Esophagus muscularis mucosa (tissue), 4 donors: ENCODE measurements at places on chromosomes 12 and 14. TPM values are rescaled to one million over a fixed set of nuclear protein-coding genes. Genes with fewer than 3 reads are reported as not detected.

The SLC25A47 gene
- total RNA-seq, result not detected

GRCh38 chr12:12201274-12201758 lies 65.5 kb downstream of the LRP6 start:
- DNase-seq, result no peak
- H3K4me3 ChIP-seq, result no peak overlapping the region
- H3K27me3 ChIP-seq, result no peaks in the 10 kb centered on the region
- H3K4me1 ChIP-seq, result no peaks in the 10 kb centered on the region
- H3K36me3 ChIP-seq, result peaks cover 15% of the 10 kb centered on the region

DNA sequence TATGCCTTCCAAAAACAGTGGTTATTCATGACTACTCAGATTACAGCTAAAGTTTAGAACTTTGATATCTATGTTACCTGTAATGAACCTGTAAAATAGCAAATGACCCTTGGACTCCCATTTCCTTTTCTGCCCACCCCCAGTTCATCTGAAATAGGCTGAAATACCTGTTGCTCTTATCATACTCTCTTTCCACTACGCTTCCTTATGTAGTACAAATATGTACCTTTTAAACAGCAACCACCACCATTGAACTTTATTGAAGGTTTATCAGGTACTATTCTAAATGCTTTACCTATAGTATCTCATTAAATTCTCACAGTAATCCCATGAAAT lies 239.7 kb downstream of the SSPN start:
- DNase-seq, result no peak
- peaks cover 5% of the 10 kb centered on the region for H3K36me3 ChIP-seq
- H3K27me3 ChIP-seq, result no peaks in the 10 kb centered on the region
- no peak overlapping the region for H3K27ac ChIP-seq
- H3K4me1 ChIP-seq, result peaks cover 4% of the 10 kb centered on the region
- H3K4me3 ChIP-seq, result no peak overlapping the region

- H3K27me3 ChIP-seq, result no peaks in the 10 kb centered on the region
- H3K27ac ChIP-seq, result peak overlapping the region; percentile 28
- H3K4me1 ChIP-seq, result peaks cover 61% of the 10 kb centered on the region
- no peak overlapping the region for H3K4me3 ChIP-seq
- H3K36me3 ChIP-seq, result no peaks in the 10 kb centered on the region
- DNase-seq, result no peak
These were observed 78.5 kb downstream of the ARL6IP4 start for GRCh38 chr12:123058980-123059379.

DNA sequence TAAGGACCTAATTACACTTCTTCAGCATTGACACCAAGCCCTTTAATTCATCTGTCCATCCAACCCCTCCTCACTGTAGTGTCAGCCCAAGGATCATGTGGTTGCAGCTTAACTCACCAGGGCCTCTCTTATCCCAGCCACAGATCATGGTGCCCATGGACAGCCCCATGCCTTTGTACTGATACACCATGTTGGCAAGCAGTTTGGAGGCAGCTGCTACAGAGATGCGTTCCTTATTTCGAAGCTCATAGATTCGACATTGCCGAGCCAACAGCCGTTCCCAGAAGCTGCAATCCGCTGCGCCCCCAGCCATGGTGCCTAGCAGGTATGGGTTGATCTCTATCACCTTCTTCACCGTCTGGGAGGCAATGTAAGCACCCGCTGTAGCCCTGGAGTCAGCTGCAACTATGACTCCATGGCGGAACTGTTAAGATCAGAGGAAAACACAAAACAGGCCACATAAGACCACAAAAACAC lies 1.4 kb downstream of the PSMB5 start:
- H3K27me3 ChIP-seq, result no peaks in the 10 kb centered on the region
- peaks cover 18% of the 10 kb centered on the region for H3K4me1 ChIP-seq
- no peak for DNase-seq
- H3K36me3 ChIP-seq, result peaks cover 51% of the 10 kb centered on the region
- peak overlapping the region; percentile 73 for H3K4me3 ChIP-seq

The C14orf180 gene
- total RNA-seq, result not detected

The HOXC12 gene
- not detected for total RNA-seq
